ENCODE measurements at places on chromosomes 1 and 21.

DNA sequence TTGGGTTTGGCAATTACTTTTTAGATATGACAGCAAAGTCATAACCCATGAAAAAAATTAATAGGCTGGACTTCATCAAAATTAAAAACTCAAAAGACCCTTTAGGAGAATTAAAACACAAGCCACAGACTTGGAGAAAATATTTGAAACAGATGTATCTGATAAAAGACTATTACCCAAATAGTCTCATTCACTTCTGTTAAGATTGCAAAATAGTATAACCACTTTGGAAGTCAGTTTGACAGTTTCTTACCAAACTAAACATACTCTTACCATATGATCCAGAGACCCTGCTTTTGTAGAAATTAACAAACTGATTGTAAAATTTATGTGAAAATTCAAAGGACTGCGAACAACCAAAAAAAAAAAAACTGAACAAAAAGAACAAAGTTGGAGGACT lies 32.5 kb upstream of the SLC44A3 start:
- DNase-seq: no peak

- DNase-seq: no peak
These were observed 187.1 kb downstream of the CDC42BPA start for GRCh38 chr1:227131193-227131592.

DNA sequence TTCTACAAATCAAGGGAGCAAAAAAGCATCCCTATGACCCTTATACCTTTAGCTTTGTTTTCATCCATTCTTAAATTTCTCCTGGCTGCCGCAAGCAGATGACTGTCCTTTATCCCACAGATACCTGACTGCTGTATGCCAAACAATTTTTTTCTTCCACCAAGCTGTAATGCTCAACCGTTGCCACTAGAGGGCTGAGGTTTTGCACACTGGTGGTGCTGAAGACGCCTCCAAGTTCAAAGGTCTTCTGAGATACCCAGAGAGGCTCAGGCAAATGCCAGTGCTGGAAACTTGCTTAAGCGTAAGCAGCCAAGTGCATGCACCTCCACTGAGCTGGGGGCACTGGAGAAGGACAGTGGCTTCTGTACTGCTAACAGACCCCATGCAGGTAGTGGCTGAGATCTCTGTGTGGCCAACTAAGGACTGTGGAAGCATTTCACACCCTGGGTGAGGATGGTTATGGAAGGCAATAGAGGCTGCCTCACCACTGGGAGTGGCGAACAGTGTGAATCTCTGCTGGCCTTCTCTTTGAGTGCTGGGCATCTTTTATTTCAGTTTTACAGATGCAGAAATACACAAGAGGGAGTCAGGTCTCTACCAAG lies 28.5 kb downstream of the CNIH3 start:
- DNase-seq: peak; percentile 64

DNA sequence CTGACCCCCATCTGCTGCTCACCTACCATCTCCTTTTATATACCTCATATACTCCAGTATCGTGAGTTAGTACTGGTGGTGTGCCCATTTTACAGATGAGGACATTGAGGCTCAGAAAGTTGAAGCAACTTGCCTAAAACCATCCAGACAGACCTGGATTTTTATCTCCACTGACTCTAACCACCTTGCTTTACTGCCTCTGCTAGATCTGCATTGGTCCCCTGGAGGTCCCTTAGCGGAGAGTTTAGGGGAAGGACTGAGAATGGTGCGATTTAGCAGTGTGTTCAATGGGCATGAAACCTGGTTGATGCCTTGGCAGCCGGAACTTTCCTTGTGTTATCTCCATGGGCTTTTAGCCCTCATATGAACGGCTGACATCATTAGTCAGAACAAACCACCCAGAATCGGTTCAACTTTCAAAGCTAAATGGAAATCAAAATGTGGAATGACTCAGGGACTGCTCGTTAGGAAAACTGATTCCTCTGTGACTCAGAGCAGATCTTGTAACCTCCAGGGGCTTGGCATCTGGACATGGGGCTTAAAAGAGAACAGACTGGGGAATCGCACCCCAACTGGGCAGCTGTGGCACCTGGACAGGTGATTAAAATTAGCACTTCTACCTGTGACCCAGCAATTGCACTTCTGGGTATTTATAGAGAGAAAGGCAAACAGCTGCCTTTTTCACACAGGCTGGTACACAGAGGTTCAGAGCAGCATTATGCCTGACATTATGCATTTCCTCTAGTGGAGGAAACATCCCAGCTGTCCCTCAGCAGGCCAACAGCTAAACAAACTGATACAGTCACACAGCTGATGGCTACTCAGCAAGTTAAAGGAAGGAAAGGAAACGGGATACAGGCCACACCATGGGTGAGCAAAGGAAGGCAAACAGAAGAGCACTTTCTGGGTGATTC lies 25.3 kb downstream of the TMEM51 start:
- DNase-seq: no peak

DNA sequence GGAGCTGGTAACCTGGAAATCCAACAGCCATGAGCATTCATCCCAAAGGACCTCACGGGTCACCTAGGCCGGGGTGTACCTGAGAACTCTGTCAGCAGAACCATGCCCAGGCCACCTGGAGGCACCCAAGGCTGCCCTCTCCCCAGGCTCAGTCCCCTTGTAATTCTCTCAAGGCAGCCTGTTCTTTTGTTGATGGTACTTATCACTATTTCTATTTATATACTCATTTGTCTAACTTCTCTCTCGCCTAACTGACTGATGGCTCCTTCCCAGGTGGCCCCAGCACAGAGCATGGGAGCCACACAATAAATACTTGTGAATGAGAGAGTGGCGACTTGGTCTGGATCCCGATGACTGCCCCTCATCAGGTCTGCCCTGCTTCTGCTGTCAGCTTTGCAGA lies 16.7 kb downstream of the CASP9 start:
- no peak for DNase-seq

GRCh38 chr1:2236695-2237677 lies 8.9 kb downstream of the SKI start:
- DNase-seq: no peak

- no peak for DNase-seq
These were observed 342.8 kb upstream of the KAZN start for GRCh38 chr1:14255711-14256110.

DNA sequence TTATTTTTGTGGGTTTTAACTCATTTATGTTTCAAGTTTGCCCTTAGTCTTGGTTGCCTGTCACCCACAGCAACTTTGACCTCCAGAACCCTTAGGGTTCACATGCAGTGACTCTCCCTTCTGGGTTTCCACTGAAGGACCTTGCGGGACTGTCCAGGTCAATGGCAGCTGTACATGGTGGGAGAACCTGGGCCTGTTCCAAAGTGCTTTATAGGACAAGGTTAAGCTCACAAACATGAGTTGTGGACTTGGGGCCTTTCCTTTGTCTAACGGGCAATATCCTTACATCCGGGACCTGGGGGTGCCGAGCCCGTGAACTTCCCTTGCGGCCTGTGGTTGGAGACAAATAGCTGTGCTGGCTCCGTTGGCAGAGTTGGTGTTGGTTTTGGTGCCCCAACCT lies 77.8 kb downstream of the CD58 start:
- no peak for DNase-seq

- DNase-seq: no peak
These were observed 24.4 kb downstream of the RCAN1 start for GRCh38 chr21:34590520-34590919.

DNA sequence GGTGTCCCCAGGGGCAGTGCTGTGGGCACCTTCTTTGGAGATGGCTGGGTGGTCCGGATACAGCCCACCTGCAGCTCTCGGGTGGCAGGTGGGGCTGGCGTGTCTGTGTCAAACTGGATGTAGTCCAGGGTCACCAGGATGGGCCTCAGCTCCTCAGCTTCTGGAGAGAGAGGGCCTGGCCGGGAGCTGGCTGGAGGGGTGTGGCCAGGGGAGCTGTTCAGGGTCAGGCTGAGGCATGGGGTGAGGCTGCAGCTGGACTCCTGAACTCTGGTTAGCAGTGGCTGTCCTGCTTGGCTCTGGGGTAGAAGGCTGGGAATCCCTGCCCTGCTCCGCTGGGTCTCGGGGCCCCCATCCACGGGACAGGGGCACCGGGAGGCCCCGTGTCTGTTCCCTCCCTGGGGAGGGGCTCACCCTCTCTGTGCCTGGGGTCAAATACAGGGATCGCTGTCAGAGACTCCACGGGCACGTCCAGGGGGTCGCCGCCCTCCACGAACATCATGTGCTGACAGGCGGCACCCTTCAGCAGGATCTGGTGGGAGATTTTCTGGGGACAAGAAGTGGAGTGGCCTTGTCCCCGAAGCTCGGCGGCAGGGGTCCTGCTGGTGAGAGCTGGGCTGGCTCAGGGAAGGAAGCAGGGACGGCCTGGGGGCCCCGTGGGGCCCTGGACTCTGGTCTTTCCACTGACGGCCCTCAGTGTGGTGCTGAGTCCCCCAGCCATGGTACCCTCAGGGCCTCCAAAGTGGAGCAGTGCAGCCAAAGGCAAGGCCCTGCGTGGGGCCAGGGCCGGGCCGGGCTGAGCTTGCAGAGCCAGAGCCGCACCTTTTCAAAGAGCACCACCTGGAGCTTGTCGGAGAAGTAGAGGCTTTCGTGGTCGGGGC lies 4.1 kb upstream of the TMEM52 start:
- DNase-seq: no peak

- DNase-seq: no peak
These were observed 89.4 kb downstream of the PAPPA2 start for GRCh38 chr1:176552217-176552991.

GRCh38 chr1:94927405-94928175 lies 680 bp upstream of the CNN3 start:
- no peak for DNase-seq

- DNase-seq: no peak
These were observed 49.9 kb downstream of the C8B start for GRCh38 chr1:56915960-56916359.

DNA sequence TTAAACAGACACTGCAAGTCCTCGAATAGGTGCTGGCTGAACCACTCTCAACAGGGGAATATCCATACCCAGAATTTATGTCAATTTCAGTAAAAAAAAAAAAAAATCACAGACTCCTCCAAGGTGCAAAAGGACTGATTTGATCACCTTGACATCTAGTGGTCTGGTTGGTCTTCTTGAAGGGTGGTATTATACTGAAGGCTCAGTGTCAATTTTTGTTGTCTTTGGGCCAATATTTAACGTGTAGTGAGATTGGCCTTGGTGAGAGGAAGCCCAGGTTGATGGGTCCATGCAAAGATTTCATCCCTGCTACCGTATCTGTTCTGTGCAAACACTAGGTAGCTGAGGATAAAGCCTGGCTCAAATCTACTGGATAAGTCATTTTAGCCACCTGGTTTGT lies 4.0 kb upstream of the GBP5 start:
- no peak for DNase-seq

DNA sequence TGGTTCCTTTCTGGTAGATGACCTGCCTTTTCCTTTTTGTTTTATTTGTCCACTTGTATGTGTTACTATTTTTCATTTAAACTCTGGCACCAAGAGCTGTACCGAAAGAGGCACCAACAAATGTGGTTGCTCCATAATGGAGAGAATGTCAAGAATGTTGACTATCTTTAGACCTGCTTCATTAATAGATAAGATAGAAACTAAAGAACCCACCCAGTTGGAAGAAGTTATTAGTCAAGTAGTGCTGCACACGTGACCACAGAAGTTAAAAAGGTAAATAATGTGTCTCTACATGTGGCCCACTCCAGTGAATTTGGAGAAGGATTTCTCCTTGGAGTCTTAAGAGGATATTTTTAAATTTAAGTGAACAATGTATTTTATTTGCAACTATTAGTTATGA lies 9.3 kb downstream of the ATP1A1 start:
- DNase-seq: no peak

- no peak for DNase-seq
These were observed 14.7 kb upstream of the CHIA start for GRCh38 chr1:111275780-111276433.

DNA sequence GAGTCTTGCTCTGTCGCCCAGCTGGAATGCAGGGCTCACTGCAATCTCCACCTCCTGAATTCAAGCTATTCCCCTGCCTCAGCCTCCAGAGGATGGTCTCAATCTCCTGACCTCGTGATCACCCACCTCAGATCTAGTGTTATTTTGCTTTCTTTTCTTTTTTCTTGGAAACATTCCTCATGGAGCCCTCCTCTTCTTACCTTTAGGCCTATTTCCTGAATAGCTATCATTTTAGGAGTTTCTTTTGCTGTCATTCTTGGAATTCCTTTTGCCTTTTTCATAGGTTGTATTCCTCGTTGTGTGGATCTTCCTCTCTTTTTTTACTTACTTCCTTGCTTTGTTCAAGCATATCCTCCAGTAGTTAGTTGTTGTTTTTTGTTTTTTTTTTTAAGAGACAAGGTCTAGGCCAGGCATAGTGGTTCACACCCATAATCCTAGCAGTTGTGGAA lies 173.8 kb downstream of the RASAL2 start:
- no peak for DNase-seq

DNA sequence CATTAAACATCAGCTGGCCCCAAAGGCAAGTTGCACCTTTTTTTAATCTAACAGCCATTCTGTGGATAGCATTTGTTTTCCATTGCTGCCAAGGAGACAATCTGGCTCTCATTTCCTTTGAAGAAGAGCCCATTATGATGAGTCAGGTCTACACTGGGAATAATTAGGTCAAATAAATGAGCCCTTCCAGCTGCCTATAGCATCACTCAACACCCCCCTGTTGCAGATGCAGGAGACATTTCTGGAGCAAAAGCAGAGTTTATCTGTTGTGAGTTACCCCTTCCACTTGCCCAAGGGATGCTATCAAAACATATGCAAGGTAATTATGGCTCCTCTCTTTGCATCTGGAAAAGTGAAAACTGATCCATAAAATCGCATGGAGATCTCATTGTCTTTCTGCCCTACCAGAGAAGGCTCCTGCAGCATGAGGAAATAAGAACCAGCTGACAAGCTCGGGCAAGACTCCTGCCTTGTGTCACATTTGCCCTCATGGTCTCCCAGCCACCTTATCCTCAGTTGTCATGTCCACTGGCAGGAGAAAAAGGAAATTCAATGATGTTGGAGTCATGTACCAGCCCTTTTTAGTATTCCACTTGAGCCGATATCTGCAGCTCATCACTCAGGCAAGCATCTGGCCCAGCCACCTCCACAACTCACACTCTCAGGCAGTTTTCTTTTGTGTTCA lies 135.9 kb downstream of the SLC30A10 start:
- DNase-seq: no peak

- DNase-seq: no peak
These were observed 479.3 kb upstream of the RUNX1 start for GRCh38 chr21:35528116-35529042.

DNA sequence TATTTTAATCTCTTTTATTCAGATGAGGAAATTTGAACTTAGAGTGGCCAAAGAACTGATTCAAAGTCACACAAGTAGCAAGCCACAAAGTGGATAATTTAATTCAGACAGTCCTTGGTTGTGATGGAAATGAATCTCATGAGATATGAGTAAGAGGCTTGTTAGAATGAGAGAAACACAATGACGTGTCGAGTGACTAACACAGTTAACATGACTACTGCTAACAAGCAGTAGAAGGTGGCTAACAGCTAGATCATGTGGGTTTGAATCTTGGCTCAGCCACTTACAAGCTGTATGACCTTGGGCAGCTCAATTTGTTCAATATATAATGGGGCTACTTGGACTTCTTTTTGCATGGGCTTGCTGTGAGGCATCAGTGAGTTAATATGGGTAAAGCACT lies 104.5 kb upstream of the LMO4 start:
- DNase-seq: no peak
